ENCODE measurements at places on chromosomes 3 and 15.

- no peak for DNase-seq
Observed at GRCh38 chr3:136074546-136075170, 109.1 kb downstream of the PPP2R3A start.

GRCh38 chr15:74726774-74727164 lies 1.4 kb upstream of the CYP1A1 start:
- no peak for DNase-seq

DNA sequence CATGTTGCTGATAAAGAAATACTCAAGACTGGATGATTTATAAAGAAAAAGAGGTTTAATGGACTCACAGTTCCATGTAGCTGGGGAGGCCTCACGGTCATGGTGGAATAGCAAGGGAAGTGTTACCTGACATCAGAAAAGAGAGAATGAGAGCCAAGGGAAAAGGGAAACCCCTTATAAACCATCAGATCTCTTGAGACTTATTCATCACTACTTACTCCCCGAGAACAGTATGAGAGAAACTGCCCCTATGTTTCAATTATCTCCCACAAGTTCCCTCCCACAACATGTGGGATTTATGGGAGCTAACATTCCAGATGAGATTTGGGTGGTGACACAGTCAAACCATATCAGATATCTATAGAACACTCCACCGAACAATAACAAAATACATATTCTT lies 904.6 kb downstream of the PDCD6IP start:
- no peak for DNase-seq

DNA sequence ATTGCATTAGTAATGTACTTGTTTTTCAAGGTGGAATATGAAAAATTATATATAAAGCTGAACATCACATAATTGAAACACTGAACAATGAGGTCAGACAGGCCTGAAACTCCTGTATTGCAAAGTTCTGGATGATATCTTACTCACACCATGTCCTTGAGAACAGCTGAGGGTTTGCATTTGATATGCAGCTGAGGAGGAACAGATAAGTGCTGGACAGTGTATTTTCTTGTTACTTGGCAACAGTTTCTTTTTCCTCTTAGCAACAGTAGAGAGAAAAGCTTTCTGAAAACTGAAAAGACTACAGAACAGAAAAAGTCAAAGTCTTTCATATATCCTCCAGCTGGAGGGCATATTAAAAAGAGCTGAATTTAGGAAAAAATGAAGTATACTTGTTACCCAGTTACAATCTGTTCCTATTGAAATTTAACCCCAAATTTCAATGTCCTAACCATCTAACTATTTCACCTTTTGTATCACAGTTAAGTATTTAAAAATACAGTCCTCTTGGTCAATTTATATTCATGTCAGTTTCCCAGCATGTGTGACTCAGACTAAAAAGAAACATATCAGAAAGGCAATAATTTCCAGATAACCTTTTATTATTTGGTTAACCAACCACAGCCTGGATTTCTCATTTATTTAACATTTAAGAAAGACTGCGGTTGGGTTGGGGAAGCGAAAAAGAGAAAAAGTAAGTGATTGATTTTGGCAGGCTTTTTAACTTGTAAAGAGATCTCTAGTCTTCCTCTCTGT lies 733.0 kb upstream of the DPPA4 start:
- DNase-seq: no peak

- DNase-seq: no peak
Observed at GRCh38 chr3:141578202-141578973, 91.6 kb downstream of the RASA2 start.

DNA sequence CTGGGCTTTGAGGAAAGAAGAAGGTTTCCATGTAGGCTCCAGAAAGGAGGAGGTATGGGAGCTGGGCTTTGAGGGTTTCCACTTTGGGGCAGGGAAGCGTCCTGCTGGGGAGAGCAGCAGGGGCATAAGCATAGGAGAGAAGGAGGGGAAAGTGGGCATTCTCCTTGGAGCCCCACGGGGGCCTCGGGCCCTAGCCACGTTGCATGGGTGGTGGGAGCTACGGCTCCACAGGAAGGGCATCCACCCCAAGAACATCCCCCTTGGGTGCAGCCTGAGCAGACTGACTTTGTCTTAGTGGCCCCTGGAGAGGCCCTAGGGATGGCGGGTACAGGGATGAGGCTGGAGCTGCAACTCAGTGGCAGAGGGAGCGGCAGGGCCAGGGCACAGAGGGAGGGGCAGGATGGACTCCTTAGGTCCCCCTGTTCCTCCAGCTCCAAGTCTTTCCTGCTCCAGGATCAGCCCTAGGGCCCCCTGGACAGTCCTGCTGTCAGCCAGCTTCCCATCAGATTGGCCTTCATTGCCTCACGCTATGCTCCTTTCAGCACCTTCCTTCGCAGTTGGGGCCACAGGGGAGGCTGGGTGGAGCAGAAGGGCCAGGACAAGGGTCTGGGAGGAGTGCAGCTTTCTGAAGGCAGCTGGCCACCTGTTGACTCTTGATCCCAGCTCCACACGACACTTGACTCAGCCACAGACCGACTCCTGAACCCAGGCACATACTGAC lies 22.9 kb downstream of the PRR20G start:
- DNase-seq: no peak

DNA sequence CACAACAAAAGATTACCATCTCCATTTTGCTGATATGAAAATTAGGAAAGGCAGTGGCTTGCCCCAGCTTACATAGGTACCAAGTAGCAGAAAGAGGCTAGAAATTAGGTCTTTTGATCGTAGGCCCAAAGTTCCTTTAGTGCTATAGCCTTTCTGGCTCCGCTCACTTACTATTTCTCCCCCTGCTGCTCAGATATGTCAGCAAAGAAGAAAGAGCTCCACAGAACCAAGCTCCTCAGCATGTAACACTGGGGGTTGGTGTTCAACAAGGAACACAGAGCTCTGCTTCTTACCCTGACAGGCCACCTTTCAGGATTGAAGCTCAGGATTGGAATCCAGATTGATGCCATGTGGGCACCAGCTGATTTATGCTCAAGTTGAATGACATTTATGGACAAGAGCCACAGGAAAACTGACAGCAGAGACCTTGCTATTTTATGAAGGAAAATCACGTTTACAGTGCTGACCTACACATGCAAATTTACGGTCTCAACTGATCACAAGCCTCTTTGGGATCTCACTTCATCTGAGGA lies 6.1 kb upstream of the IL12A start:
- DNase-seq: no peak

GRCh38 chr15:57872281-57873030 lies 165.9 kb downstream of the POLR2M start:
- DNase-seq: no peak

- DNase-seq: no peak
Observed at GRCh38 chr3:44415421-44415820, 62.0 kb downstream of the ZNF445 start.

GRCh38 chr3:169661361-169662131 lies 2.0 kb downstream of the MECOM start:
- DNase-seq: no peak

- no peak for DNase-seq
Observed at GRCh38 chr3:137766876-137767537, 2.9 kb downstream of the SOX14 start.

GRCh38 chr3:70820397-70820796 lies 508.0 kb upstream of the MDFIC2 start:
- no peak for DNase-seq

- no peak for DNase-seq
Observed at GRCh38 chr3:38268522-38268921, 2.9 kb downstream of the SLC22A13 start.

- no peak for DNase-seq
Observed at GRCh38 chr15:64566102-64566501, 105.7 kb downstream of the ZNF609 start.

DNA sequence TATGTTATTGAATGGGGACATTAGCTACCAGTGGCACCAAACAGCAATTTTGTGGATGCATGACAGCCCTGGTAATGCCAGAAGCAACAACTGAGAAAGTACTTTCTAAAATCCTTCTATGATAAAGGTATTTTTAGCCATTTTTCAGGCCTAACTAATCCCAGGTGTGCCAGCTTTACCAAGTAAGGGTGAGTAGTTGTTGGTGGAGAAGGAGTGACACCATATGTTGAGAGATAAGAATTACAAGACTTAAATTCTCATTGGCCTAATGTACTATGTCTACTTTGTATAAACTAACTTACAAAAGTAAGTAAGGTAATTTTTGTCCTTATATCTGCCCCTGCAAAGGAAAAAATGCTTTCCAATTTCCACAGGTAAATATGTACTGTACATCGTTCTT lies 4.1 kb upstream of the COX17 start:
- DNase-seq: no peak

DNA sequence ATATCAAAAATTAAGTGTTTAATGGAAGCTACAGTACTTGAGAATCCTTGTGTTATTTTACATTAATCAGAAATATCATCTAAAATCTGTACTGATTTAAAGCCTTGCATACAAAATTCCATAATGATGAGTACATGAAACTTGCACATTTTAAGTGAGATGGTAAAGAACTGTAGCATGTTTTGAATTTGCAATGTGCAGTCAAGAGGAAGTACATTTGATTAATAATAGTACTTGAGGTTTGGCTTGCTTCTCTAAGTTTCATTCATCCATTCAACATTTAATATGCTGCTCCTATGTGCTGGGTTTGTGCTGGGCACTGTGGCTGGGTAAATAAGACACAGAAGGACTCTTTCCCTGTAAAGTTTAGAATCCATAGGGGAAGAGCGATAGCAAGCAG lies 332.3 kb downstream of the CNTN3 start:
- DNase-seq: no peak

GRCh38 chr3:104214937-104215336 lies 1151.8 kb upstream of the ALCAM start:
- DNase-seq: no peak

DNA sequence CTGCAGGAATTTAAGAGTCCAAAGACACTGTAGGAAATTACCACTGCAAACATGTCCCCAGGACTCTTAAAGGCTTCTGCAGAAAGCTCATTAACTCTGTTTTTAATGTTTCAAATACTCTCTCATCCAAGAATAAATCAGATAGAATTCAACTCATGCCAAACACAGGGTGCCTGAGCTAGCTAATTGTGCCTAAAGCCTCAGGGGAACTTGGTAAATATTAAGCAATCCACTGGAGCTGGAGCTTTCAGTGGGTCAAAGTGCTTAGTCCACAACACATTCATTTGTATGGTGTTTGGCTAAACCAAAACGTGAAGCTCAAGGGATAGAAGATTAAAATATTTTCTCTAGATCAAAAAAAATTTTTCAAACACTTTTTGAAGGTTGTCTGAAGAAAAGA lies 131.4 kb downstream of the THRB start:
- no peak for DNase-seq

- no peak for DNase-seq
Observed at GRCh38 chr15:60228101-60228500, 169.7 kb downstream of the ANXA2 start.

DNA sequence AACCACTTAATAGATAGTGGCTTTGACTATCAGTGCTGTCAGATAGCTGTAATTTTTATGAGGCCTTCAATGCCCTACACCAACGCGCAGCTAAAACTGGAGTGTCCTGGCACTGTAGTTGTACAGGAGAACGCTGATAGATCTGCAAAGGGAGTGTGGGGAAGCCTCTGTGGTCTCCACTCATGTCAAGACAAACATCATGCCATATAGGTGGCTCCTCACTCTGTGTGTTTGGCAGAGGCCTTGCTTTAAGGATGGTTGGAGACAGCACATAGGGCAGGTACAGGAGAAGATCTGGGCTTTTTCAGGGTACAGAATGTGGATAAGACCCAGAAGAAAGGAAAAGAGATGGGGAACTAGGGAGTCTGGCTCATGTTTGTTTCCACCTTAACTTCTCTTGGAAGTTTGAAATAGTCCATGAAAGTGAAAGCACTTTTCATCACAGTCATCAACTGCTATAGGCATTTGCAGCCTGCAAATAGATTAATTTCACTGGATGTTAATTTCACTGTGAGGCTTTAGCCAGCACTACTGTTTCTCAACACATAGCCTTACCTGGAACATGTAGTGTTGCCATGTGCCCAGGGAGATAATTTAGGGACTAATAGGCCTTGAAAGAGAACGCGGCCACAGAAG lies 425.8 kb upstream of the TBL1XR1 start:
- no peak for DNase-seq

DNA sequence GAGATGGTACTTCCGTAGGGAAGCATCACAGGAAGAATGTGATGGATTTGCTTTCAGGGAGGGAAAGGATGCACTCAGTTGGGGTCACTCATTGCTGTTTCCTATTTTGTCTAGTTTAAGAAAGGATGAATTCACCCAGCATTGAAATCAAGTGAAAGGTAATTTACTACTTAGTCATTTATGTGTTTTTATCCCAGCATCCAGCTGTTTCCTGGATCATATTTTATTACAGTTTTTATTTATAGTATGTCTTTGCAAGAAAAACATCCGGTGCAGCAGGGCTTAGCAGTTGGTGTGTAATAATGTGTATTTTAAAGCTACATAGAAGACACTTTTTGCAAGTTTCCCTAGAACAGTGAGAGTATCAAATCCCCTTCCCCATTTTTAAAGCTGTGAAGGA lies 37.4 kb upstream of the GOLGA8B start:
- DNase-seq: no peak

- no peak for DNase-seq
Observed at GRCh38 chr3:71659864-71660591, 65.2 kb downstream of the EIF4E3 start.

DNA sequence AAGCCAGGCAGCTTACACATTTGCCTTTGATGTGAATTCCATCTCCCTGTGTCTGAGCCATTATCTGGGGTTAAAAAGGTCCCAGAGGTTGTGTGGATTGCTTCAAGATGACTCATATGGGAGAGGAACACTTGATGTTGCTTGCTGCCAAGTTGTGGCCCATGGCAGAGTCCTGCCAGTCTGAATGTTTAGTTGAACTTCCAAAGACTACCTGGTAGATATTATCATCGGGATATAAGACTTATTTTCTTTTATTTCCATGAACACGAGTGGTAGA lies 85.6 kb downstream of the TJP1 start:
- DNase-seq: no peak

DNA sequence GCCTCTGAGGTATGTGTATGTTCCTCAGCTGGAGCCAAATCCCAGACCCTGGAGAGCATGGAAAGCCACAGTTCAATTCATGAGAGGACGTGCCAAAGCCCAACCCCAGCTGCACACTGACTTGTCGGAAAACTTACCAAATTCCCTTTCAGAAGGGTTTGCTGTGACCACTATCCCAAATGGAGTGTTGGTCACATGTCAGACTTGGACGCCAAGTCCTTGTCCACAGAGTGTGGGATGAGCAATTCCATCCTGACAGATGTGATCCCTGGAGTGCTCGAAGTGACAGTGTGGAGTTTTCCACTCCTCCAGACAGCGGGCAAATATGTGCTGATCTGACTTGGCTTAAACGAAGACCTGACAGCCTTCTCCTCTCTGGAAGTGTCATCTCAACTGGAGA lies 71.2 kb downstream of the RORA start:
- no peak for DNase-seq

GRCh38 chr3:54541369-54541768 lies 386.5 kb downstream of the LRTM1 start:
- no peak for DNase-seq

DNA sequence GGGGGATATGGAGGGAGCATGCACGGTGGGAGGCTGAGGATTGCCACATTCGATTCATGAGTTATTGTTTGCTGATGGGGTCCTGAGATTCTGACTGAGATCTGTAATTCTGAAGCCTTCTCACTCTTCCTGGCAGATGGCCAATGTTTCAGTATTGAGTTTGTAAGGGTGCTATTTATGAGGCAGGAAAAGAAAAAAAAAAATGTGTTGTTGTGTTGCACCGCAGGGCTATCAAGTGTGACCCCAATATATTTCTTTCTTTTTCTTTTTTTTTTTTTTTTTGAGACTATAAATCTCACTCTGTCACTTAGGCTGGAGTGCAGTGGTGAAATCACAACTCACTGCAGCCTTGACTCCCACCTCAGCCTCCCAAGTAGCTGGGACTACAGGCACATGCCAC lies 3.2 kb upstream of the SENP2 start:
- DNase-seq: no peak
